Occipital lobe (tissue), 3 donors: ENCODE measurements at places on chromosomes 5 and 9. TPM values are rescaled to one million over a fixed set of nuclear protein-coding genes. Genes with fewer than 3 reads are reported as not detected.

The SLC38A9 gene
- total RNA-seq, result 101 TPM

The DOCK2 gene
- total RNA-seq, result 6.4 TPM

The SV2C gene
- 1.7 TPM for total RNA-seq

GRCh38 chr5:150172145-150172544 is 5.6 kb downstream of the CDX1 start:
- no peak for DNase-seq

- no peak for DNase-seq
Measured at GRCh38 chr9:122360891-122361290, 9.9 kb upstream of the PTGS1 start.

The GABRA1 gene
- total RNA-seq, result 18.2 TPM

GRCh38 chr5:134142052-134142451 is 27.6 kb downstream of the TCF7 start:
- no peak for DNase-seq

- no peak for DNase-seq
Measured at GRCh38 chr5:71974165-71974564, 133.1 kb upstream of the MAP1B start.

DNA sequence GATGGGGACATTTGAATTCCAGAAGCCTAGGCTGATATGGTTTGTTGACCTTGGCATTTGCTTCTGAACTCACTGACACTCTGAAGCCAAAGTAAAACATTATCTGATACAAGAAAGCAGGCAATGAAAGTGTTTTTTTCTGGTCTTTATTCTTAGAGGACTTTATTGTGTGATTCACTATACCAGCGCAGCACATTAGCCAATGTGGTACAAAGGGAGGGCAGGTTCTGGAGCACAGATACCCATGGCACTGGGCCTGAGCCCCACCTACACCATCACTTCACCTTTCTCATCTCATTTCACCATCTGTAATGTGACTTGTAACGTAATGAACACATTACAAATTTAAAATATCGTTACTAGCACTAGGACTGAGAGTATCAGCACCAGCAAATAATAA is 89.7 kb upstream of the ZNF366 start:
- DNase-seq, result no peak

- no peak for DNase-seq
Measured at GRCh38 chr5:175920231-175920811, 47.8 kb downstream of the THOC3 start.

The FANCG gene
- 31.7 TPM for total RNA-seq

DNA sequence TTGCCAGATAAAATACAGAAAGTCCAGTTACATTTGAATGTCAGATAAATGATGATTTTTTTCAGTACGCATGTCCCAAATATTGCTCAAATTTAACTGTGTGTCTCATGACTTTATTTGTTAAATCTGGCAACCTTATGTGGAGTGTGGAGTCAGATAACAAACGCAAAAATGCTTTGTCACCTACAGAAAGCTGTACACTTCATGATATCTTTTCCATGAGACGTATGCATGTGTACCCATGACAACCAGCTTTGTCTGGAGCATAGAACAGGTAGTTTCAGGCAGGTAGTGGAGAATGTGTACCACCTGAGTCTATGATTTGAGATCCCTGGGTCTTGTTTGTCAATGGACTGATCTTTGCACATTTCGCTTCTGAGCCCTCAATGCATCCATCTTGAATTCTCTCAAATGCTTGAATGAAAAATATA is 105.5 kb upstream of the CPEB4 start:
- DNase-seq, result no peak
